Stimulated activated naive CD8-positive, alpha-beta T cell treated with anti-CD3 and anti-CD28 coated beads, Interleukin-15, amount 100 ng/mL, for 72 hours (primary cell): ENCODE measurements at places on chromosomes 7 and 10.
A peak's percentile ranks its signal among the peaks of the same experiment; 100 is the strongest.

GRCh38 chr10:66455304-66455703 lies 470.5 kb upstream of the LRRTM3 start:
- DNase-seq = no peak

DNA sequence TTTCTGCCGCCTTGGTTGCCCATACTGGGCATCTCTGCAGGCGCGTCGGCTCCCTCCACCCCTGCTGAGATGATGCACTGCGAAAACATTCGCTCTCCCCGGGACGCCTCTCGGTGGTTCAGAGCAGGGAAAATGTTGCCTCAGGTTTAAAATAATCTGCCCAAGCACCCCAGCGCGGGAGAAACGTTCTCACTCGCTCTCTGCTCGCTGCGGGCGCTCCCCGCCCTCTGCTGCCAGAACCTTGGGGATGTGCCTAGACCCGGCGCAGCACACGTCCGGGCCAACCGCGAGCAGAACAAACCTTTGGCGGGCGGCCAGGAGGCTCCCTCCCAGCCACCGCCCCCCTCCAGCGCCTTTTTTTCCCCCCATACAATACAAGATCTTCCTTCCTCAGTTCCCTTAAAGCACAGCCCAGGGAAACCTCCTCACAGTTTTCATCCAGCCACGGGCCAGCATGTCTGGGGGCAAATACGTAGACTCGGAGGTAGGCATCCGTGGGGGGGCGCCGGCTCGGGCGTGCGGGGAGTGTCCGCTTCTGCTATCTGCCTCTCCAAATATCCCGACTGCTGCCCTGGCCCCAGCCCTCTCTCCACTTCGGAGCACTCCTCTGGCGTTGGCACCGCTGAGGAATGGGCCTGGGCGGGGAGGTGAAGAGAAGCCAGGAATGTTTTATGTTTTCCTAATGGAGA lies at the start of gene CAV1:
Gene CAV1, plus strand, starts transcription at position 428 of the 689 bp plus-strand sequence. Its CDS starts 27 bp downstream, at position 455.
- peak; percentile 44 for DNase-seq

GRCh38 chr7:40604601-40605438 lies 470.0 kb downstream of the SUGCT start:
- DNase-seq = peak; percentile 31

DNA sequence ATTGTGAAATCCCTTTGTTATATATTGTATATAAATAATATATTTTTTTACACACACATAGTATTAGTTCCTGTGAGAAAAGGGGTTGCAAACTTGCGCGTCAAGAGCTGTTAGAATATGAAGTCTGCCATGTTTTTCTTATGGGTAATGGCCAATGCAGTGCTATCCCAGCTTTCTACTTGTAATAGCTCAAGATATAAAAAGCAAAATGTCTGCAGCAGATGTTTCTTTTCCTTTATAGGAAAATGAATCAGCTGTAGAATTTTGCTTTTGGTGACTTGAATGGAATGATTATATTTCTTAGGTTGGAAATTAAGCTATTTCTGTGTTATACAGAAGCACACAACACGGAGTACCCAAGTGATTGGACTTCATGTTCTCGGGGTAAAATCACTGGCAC lies 53.3 kb upstream of the TMEM236 start:
- no peak for DNase-seq

DNA sequence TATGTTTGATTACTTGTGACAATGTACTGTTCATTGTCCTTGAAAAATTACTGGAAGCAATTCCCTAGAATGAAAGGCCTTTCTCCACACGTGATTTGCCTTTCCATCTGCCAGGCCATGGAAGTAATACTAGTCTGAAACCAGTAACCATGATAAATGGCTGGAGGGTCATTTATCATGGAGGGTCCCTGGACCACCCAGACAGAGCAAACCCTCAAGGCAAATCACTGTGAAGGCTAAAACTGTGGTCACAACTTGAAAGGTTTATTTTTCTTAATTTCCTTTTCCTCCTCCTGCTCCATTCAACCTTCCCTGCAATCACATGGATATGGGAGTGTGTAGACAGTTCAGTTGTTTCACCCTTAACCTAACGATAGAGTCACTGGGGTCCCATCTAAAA lies 16.4 kb downstream of the BRAF start:
- DNase-seq = no peak

- DNase-seq = no peak
Observed at GRCh38 chr7:7707246-7707645, 11.2 kb downstream of the RPA3 start.

DNA sequence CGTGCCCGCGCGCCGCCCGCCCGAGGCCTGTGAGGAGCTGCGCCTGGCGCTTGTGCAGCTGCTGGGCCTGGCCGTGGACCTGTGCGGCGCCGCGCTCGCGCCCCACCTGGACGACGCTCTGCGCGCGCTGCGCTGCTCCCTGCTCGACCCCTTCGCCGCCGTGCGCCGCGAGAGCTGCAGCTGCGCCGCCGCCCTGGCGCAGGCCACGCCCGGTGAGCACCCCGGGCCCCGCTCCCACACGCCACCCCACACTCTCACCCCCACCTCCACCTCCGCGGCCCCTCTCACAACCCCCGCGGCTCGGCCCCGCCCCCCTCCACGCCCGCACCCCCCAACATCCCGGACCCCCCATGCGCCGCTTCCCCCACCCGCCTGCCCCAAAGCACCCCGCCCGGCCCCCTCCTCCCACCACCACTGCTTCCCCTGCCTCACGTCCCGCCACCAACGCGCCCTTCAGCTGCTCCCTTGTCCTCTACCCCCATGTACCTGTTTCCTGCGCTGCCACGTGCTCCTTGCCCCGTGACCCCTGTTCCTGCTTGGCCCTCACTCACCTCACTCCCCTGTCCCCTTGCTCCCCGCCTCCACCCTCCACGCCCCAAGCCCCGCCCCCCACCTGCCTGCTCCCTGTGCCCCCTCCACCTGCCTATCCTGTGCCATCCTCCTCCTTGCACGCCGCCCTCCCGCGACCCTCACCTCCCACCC lies at the start of gene PRKAR1B:
Gene PRKAR1B, minus strand, starts transcription at position 178 of the 702 bp plus-strand sequence. CDS start 15,776 bp downstream, outside the sequence.
- DNase-seq = peak; percentile 37

- DNase-seq = no peak
Observed at GRCh38 chr7:36650320-36650719, 74.0 kb downstream of the AOAH start.

- no peak for DNase-seq
Observed at GRCh38 chr7:11623093-11623678, 208.8 kb downstream of the THSD7A start.

GRCh38 chr7:32494946-32495297 lies 367 bp upstream of the AVL9 start:
- DNase-seq = no peak

DNA sequence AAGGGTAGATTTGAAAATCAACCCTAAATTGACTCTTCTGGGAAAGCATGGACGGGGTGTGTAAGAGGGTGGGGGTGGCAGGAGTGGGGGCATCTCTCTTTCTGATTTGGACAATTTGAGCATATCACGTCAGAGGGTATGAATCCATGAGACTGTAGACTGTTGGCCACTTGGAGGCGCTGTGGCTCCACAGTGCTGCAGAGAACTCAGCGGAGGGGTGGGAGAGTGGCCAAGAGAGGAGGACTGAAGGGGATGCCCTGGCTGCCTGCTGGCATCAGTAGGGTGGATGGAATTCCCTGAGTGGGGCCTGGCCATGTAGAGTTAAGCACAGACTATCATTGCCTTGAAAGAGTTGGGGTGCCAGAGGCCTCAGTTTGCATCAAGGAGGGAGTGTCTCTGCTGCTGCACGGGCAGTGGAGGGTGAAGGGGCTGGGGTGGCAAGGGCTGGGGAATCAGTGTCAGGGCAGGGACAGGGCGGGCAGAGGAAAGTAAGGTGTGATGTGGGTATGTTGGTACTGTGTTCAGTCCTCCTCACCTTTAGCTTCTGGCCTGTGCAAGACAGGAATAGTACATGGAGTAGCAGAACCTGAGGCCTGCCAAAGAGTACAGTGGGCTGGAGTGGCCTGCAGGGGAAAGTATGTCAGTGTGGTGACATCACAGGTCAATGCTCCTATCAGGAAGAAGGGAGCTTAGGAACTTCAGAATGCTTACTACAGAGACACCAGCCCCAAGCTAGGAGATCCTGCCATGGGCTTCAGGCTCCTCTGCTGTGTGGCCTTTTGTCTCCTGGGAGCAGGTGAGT lies 133.5 kb upstream of the PRSS58 start:
- DNase-seq = peak; percentile 32

GRCh38 chr7:25780904-25781303 lies 371.1 kb upstream of the NFE2L3 start:
- DNase-seq = no peak

- DNase-seq = no peak
Observed at GRCh38 chr7:47147213-47147631, 434.7 kb downstream of the TNS3 start.
